ENCODE measurements at places on chromosomes 6 and 20.

GRCh38 chr20:58102261-58102660 is 126.2 kb downstream of the ANKRD60 start:
- DNase-seq: no peak

GRCh38 chr20:57188576-57189079 is 77.8 kb downstream of the BMP7 start:
- no peak for DNase-seq

DNA sequence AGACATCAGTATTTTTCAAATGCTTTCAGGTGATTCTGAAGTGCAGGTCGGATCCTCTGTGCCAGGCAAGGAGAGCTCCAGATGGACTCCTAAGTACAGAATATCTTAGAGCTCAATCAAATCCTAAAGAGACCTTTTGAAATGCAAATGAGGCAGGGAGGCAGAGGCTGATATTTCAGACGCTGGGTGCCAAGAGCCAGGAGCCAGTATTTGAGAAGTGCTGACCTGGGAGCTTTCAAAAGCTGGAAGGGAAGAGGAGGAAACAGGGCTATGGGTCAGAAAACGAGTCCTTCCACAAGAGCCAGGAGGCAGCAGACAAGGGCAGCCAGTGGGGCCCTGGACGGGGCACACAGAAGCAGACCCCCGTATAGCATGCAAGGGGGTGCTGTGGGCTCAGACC is 46.1 kb upstream of the DSN1 start:
- DNase-seq: no peak

- no peak for DNase-seq
Observed at GRCh38 chr6:154611847-154612246, 101.4 kb upstream of the CNKSR3 start.

GRCh38 chr6:143183666-143184065 is 123.0 kb downstream of the AIG1 start:
- DNase-seq: no peak

DNA sequence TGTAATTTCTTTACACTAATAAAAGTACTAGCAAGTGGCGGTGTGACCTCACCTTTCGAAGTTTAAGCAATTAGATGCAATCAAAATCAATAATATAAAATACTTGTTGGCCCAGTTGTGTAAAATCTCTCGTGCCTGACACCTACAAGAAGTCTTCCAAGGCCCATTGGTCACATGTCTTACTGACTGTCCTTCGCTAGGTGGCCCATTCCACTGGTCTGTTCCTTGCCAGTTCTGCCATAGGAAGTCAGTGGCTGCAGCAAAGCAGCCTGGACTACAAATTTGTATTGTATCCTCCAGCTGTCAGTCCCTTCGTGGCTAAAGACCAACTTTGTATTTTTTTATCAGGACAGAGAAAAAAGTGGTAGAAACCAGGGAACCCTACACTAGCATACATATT is 61.8 kb downstream of the CYB5R4 start:
- no peak for DNase-seq

DNA sequence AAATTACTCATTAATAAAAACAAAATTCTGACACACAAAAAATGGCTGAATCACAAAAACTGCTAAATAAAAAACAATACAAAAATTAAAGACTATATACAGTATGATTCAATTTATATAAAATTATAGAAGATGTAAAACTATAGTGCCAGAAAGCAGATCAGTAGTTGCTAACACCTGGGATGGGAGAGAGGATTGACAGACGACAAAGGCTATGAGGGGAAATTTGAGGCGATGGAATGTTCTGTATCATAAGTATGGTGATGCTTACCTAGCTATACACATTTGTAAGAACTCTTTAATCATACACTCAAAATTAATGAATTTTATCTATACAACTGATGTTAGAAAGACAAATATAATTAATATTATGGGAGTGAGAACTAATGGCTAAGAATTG is 247.9 kb upstream of the GJE1 start:
- no peak for DNase-seq

GRCh38 chr20:44728801-44729443 is 13.8 kb downstream of the CCN5 start:
- DNase-seq: no peak

DNA sequence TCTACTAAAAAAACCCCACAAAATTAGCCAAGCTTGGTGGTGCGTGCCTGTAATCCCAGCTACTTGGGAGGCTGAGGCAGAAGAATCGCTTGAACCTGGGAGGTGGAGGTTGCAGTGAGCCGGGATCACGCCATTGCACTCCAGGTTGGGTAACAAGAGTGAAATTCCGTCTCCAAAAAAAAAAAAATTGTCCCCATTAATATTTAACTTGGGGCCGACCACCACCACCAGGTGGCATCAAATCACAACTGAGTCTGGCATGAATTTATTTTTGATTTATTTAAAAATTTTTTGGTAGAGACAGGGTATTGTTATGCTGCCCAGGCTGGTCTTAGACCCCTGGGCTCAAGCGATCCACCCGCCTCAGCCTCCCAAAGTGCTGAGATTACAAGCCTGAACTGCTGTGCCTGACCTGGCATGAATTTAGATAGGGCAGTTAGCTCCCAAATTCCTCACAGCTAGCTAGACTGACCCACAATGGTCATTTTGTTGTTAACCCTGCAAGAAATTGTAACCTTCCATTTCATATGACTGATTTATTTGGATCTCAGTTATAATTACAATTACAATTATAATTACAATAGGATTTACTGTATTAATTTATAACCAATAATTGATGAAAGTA is 17.1 kb upstream of the BEND3 start:
- no peak for DNase-seq

- no peak for DNase-seq
Observed at GRCh38 chr6:65126667-65127066, 580.4 kb downstream of the EYS start.

GRCh38 chr6:339480-339879 is 47.2 kb downstream of the DUSP22 start:
- DNase-seq: no peak

All from left forelimb (tissue), 1 donor.